ENCODE measurements at places on chromosomes 6 and 20.
A peak's percentile ranks its signal among the peaks of the same experiment; 100 is the strongest.

DNA sequence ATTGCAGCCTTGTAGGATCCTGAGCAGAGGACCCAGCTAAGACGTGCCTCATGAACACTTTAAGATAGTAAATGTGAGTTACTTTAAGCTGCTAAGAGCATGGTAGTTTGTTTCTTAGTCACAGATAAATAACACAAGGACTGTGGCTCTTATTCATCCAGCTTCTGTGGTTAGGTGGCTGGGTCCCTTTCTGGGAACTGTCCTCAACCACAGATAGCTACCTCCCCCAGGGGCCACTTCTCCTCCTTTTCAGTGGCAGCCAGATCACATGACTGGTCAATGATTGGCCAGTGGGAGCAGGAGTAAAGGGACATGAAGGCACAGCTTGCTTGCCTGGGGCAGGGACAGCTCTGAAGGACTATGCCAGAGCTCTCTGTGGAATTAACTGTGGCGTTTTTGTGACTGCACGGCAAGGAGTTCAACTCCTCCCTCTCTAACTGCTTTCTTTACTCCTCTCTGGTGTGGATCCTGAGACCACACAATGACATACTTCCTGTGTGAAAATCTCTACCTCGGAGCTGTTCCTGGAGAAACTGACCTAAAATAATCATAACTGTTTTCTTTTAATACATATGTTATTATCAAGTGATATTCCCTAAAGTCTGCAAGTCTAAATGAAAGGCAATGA, 76.5 kb downstream of the NRN1 start:
- DNase-seq, result no peak

DNA sequence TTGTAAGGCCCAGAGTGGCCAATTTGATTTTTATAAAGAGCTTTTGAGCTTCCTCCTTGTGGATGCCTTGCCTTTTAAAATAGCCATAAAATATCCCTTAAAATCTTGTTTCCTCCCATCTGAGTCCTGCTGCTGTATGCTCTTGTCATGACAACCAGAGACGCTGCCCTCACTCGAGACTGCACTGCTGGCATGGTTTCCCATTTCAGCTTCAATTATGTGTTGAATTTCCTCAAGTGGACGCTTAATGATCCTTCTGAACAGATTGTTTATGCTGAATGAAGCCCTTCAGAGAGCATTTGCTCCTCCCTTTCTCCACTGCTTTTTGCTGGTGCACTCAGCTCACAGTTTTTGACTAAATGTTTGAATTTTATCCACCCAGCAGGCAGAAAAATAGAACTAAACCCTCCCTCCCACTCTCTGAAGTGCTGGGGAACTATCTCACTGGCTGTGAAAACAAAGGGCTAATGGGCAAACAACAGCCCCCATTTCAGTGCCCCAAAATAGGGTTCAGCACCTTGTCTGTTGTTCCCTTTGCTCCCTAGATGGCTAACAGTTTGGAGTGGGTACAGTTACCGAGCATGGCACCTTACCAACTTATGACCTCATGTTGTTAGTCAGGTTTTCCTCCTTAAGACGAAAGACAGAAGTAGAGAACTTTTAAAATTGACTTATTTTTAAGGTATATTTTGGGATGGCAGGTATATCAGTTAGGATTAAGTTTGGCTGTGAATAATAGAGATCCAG, 45.5 kb upstream of the RNF8 start:
- DNase-seq, result no peak

DNA sequence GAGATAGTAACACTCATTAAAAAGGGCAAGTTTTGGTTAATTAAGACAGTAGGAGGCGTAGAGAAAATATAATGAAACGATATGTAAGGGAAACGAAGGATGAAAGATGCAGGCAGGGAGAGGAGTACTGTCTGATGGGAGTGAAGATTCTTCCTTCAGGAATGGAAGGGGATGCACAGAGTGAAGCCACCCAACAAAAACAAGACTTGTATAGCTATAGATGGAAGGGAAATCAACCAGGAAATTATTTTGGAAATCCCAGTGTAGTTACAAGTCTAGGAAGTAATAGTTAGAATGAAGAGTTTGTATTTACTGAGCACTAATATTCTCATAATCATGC, 19.7 kb upstream of the HLA-DRB1 start:
- DNase-seq, result no peak

GRCh38 chr6:170010665-170011203, 259.3 kb downstream of the ERMARD start:
- DNase-seq, result no peak

DNA sequence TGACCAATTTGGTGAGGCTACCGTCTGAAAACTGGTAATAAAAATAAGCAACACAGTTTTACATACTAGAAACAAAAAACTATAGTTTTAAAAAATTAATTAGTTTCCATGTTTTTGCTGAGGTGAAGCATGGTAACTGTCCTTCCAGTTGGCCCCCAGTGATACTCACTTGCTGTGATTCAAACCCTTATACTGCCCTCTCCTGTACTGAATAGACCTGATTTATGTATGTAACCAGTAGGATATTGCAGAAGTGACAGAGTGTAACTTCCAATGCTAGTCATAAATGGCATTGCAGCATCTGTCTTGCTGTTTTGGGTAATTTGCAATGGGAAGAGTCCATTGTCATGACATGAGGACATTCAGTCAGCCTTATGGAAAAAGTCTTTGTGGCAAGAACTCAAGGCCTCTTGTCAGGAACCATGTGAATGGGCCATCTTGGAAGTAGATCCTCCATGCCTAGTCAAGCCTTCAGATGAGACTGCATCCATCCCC, 8.9 kb upstream of the CHD6 start:
- no peak for DNase-seq

GRCh38 chr6:32763421-32763820, at the start of gene HLA-DQB2:
HLA-DQB2 (minus strand) TSS chr6:32763532; CDS start chr6:32763470, 62 bp downstream.
- no peak for DNase-seq

- DNase-seq, result no peak
Measured at GRCh38 chr6:44054721-44055559, 72.3 kb downstream of the MRPL14 start.

DNA sequence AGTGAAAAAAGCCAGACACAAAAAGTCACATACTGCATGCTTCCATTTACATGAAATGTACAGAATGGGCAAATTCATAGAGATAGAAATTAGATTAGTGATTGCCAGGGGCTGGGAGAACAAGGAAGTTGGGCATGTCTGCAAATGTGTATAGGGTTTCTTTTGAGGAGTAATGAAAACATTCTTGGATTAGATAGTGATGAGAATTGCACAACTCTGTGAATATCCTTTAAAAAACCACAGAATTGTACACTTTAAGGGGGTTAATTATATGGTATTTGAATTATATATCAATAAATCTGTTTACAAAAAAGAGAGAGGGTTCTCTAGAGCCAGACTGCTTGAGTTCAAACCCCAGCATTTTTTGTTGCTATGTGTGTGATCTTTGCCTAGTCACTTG, 188.1 kb downstream of the CDC5L start:
- DNase-seq, result no peak

- DNase-seq, result no peak
Measured at GRCh38 chr6:99739526-99739925, 132.9 kb downstream of the PRDM13 start.

DNA sequence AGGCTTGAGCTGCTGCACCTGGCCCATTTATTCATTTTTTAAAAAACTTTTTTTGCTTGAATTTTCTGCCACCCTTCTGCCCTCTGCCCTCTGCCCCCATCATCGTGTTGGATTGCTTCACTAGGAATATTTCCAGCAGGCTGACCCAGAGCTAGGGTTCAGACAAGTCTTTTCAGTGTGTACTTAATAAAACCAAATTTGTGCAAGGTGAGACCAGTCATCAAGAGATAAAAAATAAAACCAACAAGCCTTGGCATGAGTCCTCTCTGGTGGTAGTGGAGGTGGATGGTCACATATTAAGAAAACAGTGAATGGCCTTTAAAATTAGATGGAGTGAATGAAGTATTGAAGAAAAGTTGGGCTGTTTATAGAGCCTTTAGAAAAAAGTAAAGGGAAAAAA, 239.6 kb downstream of the CDKAL1 start:
- no peak for DNase-seq

DNA sequence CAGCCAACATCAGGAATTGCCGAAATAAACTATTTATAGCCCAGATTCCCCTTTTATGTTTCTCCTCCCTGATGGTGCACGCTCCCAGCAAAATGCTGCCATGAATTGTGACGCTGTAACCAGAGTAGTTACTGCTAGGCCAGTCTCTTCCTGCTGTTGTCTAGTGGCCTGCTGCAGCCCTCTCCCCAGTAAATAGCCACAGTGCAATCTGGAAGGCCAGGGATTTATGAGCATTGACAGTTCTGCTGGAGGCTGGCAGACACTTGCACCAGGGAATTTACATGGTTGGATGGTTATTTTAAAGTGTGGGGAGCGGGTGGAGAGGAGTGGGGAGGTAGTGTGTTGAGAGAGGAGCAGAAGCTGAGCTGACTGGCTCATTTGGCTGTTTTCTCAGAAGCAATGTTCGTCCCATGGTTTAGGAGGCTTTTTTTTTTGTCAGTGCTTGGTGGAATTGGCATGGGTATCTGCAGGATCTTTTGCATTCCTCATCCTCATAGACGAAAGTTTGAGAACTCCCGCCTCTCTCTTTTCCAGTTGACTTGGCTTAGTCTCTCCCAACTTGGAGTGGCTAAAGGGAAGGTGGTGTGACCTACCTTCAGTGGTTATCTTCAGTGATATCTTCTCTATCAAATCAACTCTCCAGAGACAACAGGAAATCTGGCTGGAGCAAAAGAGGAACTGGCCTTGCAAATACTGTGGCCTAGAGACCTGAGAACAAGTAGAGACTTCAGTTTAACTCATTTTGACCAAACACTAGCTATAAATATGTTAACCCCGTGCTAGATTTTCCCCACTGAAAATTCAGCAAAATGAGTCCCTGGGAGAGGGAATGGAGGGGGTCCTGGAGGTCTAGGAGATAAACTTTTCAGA, 99.3 kb upstream of the VSTM2L start:
- no peak for DNase-seq

- no peak for DNase-seq
Measured at GRCh38 chr20:24677626-24678315, 208.3 kb downstream of the SYNDIG1 start.

GRCh38 chr6:53378208-53378607, 29.5 kb upstream of the ELOVL5 start:
- DNase-seq, result no peak

- peak; percentile 19 for DNase-seq
Measured at GRCh38 chr20:60262967-60263603, 304.9 kb downstream of the CDH26 start.

DNA sequence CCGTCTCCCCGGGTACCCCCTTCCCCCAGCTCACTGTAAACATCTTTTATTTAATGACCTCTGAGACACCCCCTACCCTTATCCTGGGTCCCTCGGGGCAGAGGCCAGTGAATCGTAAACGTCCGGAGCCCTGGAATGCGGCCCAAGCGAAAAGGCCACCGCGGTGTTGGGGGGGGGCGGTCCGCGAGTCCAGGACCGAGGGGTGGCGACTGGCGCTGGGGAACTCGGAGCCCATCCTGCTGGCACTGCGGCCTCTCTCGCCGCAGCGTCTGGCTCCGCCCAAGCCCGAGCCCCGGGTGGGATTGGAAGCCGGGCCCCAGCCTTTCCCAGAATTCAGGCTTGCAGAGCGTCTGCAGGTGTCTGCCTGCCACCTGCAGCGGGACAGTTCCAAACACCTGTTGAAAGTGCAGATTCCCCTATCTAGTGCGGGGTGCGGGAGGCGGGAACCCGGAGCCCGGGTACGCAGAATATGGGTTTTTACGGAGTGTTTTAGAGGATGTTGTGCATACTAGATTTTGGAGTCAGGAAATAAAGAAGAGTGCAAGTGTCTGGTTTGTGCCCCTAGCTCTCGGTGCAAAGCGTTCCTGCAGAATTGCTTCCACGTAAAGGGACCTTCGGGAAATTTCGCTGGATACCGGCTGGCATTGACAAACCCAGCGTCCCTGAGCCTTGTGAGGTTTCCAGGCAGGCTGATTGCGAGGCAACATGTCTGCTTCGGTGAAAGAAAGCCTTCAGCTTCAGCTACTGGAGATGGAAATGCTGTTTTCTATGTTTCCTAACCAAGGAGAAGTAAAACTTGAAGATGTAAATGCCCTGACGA, 800 bp downstream of the RWDD2A start:
- DNase-seq, result peak; percentile 11

All from T-cell (primary cell).